ENCODE measurements at places on chromosomes 6 and 20.

DNA sequence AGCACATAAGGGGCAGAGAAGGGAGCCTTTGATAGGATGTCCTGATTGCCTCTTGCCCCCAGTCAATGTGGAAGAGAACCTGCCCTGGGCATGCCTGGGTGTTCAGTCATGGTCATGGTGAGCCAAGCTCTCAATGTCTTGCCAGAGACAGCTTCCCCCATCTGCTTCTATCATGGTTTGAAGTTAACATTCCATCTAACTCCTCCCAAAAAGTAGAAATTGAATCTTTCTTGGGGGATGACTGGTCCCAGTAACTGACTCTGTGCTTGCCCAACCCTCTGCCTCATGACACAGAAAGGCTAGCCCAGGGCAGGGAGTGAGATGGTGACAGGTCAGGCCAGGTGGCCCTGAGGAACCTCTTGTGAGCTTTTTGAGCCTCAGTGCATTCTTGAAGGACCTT lies 60.1 kb downstream of the ADTRP start:
- no peak for DNase-seq

DNA sequence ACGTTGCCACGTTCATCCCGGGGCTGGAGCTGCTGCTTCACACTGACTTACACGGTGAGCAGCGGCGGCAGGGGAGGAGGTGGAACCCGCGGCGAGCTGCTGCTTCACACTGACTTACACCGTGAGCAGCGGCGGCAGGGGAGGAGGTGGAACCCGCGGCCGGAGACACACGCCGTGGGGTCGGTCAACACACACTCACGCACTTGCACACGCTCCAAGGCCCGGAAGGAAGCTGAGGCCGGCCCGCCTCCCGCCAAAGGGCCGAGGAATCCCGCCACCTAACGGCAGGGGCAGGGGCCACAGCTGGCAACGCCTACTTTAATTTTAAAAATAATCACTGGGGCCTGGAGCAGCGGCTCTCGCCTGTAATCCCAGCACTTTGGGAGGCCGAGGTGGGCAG lies 94.4 kb upstream of the FOXC1 start:
- no peak for DNase-seq

GRCh38 chr6:116287689-116288282 lies 8.1 kb upstream of the TSPYL1 start:
- peak; percentile 51 for DNase-seq

DNA sequence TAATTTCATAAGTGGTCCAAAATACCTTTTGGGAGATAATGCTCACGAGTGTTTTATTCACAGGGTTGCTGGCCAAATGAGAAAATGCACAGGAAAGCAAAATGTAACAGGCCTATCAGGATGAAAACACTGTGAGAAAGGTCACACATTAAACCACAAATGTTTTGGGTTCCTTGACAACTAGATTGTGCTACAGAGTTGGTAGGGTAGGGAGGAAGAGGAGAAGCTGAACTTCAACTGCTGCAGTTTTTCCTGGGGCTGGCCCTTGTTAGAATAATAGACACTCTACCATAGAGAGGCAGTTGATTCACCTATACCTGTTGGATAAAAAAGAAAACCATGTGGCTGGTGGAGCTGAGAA lies 28.1 kb upstream of the PAQR8 start:
- no peak for DNase-seq

DNA sequence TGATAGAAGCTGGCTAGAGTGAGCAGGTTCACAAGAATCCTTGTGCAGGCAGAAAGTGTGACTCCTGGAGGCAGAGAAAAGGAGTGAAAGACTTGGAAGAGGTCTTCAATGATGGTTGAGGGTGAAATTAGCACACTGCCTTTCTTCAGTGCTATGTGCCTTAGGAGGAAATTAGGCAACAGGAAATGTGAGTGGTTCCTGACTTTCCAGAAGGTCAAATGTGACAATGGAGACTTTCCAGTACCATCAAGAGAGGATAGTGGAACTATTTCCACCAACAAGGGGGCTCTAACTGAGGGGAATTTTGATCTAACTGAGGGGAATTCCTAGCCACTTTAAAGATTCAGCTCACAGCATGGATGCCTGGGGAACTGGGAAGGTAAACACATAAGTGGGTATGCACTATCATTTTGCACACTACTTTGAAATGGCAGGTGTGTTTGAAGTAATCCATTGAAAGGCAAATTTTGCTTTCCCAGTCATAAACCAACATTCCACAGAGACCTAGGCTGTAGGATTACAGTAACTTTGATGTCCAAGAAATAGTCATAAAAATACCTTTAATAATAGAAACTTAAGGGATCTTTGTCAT lies 90.0 kb downstream of the PERP start:
- no peak for DNase-seq

DNA sequence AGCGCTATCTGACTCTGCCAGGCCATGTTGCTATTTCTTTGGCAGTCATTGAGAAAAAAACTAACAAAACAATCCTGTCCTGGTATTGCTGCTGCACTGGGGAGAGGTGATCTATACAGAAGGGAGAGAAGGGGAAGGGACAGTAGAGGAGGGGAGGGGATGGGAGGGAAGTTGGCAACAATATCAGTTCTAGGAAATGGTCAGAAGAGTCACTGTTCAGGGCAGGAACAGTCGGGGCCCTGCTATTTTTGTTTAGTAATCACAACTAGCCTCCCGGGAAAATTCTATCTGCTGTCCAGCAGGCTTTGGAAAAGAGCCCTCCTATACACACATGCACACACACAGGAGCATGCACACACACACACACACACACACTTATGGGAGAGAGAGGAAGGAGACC lies 142.3 kb upstream of the CARMIL1 start:
- DNase-seq, result no peak
